ENCODE measurements at places on chromosomes 1 and 21. TPM values are rescaled to one million over a fixed set of nuclear protein-coding genes. Genes with fewer than 3 reads are reported as not detected.

GRCh38 chr1:234489007-234489697, 10.2 kb upstream of the TARBP1 start:
- no peaks in the 10 kb centered on the region for H3K4me1 ChIP-seq
- no peak for DNase-seq
- H3K36me3 ChIP-seq, result no peaks in the 10 kb centered on the region
- H3K27me3 ChIP-seq, result no peaks in the 10 kb centered on the region
- H3K27ac ChIP-seq, result no peak overlapping the region
- H3K4me3 ChIP-seq, result no peak overlapping the region

- H3K27ac ChIP-seq, result no peak overlapping the region
- H3K4me3 ChIP-seq, result no peak overlapping the region
- peaks cover 27% of the 10 kb centered on the region for H3K4me1 ChIP-seq
- H3K36me3 ChIP-seq, result no peaks in the 10 kb centered on the region
These were observed 29.1 kb downstream of the THRAP3 start for GRCh38 chr1:36253161-36253862.

DNA sequence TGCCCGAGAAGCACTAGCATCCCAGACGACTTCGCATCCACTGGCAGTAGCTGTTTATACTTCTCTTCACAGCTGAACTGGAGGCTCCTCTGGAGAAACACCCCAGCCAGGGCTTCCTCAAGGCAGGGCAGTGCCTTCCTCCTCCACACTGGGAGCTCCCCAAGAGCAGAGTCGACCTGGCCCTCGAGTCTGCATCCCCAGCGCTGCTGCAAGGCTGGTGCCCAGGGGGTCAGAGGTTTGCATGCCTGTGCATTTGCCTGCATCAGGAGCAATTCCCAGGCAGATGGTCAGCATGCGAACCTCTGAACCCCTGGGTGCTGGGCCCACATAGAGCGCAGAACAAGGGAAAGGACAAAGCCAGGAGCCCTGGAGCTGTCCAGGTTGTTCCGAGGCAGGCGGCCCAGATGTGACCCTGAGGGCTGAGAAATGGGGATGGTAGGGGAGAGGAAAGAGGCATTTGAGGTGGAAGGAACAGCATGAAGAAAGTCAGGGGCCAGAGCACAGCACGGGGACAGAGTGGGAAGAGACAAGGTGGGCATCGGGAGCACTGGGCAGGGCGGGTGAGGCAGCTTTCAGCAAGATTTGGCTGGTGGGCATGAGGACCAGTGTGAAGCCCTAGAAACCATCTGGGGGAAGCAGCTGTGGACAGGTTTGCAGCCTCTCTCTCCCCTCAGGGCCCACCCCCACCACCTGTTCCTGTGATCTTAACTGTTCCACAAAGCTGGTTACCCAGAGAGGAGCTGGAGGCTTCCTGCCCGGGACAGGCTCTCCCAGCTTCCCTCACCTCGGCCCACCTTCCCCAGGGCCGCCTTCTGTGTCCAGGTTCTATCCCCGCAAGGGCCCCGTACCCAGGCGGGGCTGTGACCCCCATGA, 6.4 kb upstream of the S100A8 start:
- no peak overlapping the region for H3K27ac ChIP-seq
- no peaks in the 10 kb centered on the region for H3K36me3 ChIP-seq
- H3K4me3 ChIP-seq, result no peak overlapping the region
- no peaks in the 10 kb centered on the region for H3K27me3 ChIP-seq
- no peaks in the 10 kb centered on the region for H3K4me1 ChIP-seq

- no peak overlapping the region for H3K27ac ChIP-seq
- H3K4me1 ChIP-seq, result peaks cover 2% of the 10 kb centered on the region
- no peaks in the 10 kb centered on the region for H3K27me3 ChIP-seq
- H3K36me3 ChIP-seq, result no peaks in the 10 kb centered on the region
These were observed 327.5 kb downstream of the SETD4 start for GRCh38 chr21:35732788-35733187.

GRCh38 chr1:167136191-167136614, 42.3 kb downstream of the STYXL2 start:
- peak; percentile 30 for DNase-seq
- no peaks in the 10 kb centered on the region for H3K36me3 ChIP-seq
- no peaks in the 10 kb centered on the region for H3K27me3 ChIP-seq
- no peak overlapping the region for H3K4me3 ChIP-seq
- peak overlapping the region; percentile 54 for H3K27ac ChIP-seq

GRCh38 chr1:86541859-86542258, 5.0 kb upstream of the CLCA4 start:
- H3K27ac ChIP-seq, result no peak overlapping the region
- H3K36me3 ChIP-seq, result no peaks in the 10 kb centered on the region
- no peaks in the 10 kb centered on the region for H3K27me3 ChIP-seq
- no peaks in the 10 kb centered on the region for H3K4me1 ChIP-seq

DNA sequence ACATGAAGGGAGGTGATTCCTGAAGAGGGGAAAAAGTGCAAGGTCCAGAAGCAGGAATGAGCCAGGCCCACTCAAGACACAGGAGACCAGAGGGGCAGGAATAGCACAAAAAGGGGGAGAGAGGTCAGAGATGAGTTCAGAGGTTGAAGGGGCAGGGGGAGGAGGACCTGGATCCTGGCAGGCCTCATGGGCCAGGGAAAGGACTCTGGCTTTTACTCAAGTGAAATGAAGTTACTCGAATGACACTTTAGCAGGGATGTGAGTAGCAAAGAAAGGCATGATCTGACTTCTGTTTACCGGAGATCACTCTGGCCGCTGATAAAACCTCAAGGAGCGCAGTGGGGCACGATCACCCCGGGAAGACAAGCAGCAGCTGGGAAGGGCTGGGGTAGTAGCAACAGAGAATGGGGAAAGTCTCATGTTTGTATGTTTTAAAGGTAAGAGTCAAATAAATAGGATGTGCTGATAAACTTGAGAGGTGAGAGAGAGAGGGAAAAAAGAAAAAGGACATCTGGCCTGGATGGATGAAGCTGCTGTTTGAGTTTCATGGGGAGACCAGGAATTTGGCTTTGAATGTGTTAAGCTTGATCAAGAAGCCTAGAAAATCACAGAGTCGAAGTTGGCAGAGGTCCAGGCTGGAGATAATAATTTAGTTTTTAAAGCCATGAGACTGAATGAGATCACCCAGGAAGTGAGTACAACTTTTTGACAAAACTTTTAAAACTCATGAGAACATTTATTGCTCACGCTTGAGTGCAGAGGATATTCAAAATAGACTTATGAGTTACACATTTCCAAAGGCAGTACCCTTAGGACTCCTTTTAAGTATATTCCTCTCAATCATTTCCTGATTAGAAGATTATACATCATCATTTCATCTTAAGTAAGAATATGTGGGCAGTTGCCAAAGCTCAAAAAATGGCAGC, 156.0 kb downstream of the RERE start:
- DNase-seq, result peak; percentile 55
- H3K4me1 ChIP-seq, result peaks cover 31% of the 10 kb centered on the region
- peak overlapping the region; percentile 65 for H3K27ac ChIP-seq
- H3K36me3 ChIP-seq, result no peaks in the 10 kb centered on the region
- H3K4me3 ChIP-seq, result no peak overlapping the region

GRCh38 chr1:115807723-115808122, 33.2 kb downstream of the NHLH2 start:
- no peak overlapping the region for H3K4me3 ChIP-seq
- no peak overlapping the region for H3K27ac ChIP-seq
- DNase-seq, result peak; percentile 75

DNA sequence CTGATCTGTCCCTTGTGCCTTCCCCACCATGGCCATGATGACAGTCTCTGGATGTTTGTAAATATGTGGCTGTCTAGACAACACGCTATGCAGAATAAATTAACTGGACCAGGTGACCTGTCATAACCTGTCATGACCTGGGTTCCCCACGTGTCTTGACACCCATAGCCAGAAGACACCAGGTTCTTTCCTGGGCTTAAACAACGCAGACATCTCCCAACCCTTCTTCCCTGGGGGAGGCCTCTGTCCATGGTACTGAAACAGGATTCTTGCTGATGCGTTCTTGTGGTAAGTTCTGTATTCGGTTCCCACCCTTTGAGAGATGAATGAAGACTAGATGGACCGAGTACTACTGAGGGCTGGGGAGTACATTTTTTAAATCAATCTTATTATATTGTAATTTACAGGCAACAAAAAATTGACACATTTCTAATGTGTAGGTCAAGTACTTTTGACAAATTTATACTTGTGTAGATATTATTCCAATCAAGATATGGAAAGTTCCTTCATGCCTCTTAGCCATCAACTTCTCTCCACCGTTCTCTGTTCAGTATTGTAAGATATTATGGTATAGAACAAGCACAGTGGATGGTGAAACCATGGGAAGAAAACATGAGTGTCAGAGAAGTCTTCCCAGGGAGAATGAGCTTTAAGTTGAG, 738.8 kb downstream of the PTPRU start:
- H3K4me3 ChIP-seq, result no peak overlapping the region
- H3K27me3 ChIP-seq, result no peaks in the 10 kb centered on the region
- DNase-seq, result no peak
- no peak overlapping the region for H3K27ac ChIP-seq

The KDF1 gene
- polyA plus RNA-seq, result 4.0 TPM
